ENCODE measurements at places on chromosomes 7 and 10.

DNA sequence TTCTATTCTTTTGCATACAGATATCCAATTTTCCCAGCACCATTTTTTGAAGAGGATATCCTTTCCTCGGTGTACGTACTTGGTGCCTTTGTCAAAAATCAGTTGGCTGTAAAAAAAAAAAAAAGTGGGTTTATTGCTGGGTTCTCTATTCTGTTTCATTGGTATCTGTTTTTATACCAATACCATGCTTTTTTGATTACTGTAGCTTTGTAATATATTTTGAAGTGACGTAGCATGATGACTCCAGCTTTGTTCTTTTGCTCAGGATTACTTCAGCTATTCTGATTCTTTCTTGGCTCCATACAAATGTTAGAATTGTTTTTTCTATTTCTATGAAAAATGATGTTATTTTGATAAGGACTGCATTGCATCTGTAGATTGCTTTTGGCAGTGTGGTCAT lies 165.5 kb downstream of the MLLT10 start:
- no peak for DNase-seq

GRCh38 chr7:70322856-70323255 lies 724.6 kb downstream of the AUTS2 start:
- peak; percentile 98 for DNase-seq

DNA sequence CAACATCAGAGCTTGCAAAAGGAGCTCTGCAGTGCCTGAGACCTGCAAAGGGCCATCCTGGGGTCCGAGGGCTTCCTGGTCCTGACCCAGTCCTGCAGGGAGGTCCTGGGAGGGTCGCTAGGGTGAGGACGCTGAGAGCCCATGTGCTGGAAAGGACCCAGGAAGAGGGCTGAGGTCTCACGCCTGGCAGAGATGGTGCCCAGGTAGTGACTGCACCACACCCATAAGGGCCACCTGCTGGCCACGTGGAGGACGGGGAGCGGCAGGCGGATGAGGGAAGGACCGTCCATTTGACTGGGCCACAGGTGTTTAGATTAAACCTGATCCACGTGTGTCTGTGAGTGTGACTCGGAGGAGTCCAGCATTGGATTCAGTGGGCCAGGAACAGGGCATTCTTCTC lies 392.8 kb downstream of the DNAJB6 start:
- no peak for DNase-seq

- DNase-seq, result no peak
Measured at GRCh38 chr10:32377458-32378259, 30.7 kb upstream of the EPC1 start.

GRCh38 chr7:124712017-124712416 lies 53.6 kb downstream of the GPR37 start:
- DNase-seq, result no peak

- DNase-seq, result no peak
Measured at GRCh38 chr10:23439452-23439960, 631 bp downstream of the OTUD1 start.

- no peak for DNase-seq
Measured at GRCh38 chr7:37410305-37411229, 38.1 kb downstream of the ELMO1 start.

DNA sequence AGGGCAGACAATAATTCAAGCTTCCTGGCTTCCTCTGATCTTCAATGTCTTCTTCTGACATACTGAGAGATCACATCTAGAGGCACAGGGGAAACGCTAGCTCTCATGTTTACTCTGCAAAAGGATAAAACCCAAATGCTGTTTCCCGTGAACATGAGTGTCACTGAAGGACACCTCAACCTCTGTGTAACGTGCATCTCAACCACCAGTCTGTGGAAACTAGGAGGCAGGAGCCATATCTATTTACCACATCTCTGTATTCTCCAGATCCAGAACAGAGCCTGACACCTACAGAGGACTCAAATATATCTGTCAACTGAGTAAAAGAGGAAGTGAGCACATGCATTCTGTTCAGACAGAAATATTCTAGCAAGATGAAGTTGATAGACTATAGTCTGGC lies 140.3 kb upstream of the TARP start:
- no peak for DNase-seq

DNA sequence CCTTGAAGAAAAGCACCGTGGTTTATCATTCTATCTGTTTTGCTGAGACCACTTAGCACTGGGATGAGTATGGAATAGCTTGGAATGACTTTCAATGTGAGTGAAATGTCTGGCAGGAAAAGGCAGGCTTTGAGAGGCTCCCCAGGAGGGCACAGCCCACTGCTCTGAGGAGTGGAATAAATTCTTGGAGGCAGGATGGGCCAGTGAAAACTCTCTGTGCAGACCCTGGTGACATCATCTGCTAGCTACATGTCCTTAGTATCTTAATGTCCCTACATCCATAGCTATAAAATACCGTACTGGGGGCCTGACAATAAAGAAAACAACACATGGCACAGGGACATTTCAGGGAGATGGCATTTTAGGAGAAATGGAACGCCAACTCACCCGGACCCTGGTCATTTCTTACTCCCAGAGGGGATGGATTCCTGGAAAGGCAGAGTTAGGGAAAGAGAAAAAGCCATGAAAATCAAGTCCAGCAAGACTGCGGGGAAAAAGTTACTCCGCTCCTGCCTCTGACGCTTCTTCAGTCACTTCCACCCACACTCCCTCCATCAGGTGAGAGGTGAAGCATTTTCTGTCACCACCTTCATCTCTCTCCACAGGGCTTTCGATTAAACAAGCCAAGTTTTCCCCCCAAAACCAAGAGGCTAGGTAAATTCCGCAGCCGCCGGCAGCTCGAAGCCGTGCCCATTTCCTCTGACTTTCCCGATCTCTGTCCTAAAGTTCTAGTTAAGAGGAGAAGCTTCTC lies 991 bp downstream of the ZNF239 start:
- no peak for DNase-seq

- no peak for DNase-seq
Measured at GRCh38 chr10:131851346-131851745, 49.5 kb upstream of the PPP2R2D start.

DNA sequence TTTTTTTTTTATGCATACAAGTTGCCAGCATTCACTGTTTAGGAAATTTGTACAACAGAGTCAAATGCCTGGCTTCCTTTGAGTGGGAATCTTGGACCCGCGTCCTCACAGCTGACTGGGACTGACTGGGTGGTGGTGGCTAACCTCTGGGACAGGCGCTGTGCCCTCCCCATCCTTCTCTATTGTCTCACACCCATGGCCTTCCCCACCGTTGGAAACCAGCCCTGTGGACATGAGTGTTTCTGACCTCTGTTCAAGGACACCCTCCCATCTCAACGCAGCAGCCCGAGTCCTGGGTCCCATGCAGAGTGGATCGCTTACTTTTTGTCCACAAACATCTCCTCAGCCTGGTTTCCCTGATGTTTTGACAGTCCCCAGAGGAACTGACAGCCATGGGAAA lies 125.1 kb upstream of the PPIF start:
- no peak for DNase-seq

DNA sequence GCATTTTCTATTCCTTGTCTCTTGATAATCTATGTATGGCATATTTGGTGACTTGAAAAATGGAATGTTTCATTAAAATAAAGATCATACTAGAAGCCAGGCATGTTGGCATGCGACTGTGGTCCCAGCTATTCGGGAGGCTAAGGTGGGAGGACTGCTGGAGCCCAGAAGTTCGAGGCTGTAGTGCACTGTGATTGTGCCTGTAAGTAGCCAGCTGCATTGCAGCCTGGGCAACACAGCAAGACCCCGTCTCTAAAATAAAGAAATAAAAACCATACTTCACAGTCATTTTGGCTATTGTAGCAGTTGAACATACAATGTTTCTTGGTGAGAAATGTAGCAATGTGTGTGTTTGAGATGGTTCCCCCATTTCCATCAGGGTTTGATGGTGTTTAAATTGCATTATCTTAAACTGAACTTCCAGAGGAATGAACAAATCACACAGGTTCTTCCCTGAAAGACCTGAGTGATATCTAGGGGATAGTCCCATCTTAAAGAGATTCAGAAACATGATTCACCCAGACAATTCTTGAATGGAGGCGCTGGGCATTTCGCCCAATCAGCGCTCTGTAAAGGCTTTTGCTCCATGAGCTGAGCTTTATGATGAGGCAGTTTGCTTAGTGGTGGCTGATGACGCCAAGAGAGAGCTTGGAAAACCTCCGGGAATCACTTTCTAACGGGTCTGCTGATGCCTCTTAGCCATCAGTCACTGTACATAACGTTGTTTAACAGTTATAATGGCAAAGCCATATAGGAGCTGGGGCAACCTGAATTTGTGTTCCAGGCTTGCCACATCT lies 19.4 kb upstream of the BTBD16 start:
- DNase-seq, result no peak
